Fibroblast of skin of right biceps (primary cell): ENCODE measurements at places on chromosomes 12 and 14.

DNA sequence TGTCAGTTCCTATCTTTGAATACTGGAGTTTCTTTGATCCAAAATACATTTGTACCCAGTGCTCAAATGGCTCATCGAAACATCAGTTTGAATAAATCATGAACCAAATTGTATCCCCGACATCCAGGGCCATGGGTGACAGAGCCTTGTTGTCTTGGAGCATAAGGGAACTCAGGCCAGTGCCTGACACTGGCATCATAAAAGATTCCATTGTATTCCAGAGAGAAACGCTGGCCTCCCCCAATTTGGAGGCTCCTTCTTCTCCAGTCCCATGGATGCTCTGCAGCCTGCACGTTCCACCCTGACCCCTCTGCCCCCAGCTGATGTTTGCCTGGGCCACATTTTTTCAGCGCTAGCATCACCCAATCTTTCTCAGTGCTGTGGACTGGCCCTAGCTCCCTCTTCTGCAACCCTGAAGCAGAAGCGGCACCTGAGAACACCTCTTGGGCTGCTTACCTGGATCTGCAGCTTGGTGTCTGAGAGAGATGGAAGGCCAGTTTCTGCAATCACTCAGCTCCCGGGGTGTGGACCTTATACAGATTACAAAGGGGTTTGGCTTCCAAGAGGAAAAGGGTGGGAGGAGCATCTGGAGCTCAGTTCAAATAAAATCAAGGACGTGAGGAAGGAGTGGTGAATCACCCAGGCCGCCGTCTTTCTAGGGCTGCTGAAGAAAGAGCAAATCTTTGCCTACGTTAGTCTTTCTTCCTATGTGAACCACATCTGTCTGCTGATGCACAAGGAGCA, at the start of gene RNASE1:
Gene RNASE1, minus strand, starts transcription at position 504 of the 744 bp plus-strand sequence. CDS start 776 bp downstream, outside the sequence.
- no peak for DNase-seq

GRCh38 chr14:91858536-91859275, 8.6 kb downstream of the TC2N start:
- DNase-seq = peak; percentile 81

DNA sequence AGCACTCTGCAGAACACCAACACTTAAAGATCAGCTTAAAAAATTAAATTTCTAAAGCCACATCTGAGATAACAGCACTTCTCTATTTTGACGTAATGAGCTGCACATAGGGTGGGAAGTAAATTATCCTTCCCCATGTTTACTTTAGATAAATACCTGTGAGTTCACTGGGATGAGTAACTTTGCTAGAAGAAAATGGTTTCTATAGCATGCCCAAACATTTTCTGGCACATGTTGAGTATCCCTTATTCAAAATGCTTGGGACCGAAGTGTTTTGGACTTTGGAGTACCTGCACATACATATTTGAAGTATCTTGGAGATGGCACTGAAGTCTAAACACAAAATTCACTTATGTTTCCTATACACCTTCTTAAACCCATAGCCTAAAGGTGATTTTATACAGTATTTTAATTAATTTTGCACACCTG, 6.6 kb downstream of the SLC38A2 start:
- no peak for DNase-seq

- DNase-seq = no peak
These were observed 31.1 kb downstream of the SYNE3 start for GRCh38 chr14:95485222-95485819.

GRCh38 chr14:25463480-25463879, 413.5 kb upstream of the STXBP6 start:
- no peak for DNase-seq

DNA sequence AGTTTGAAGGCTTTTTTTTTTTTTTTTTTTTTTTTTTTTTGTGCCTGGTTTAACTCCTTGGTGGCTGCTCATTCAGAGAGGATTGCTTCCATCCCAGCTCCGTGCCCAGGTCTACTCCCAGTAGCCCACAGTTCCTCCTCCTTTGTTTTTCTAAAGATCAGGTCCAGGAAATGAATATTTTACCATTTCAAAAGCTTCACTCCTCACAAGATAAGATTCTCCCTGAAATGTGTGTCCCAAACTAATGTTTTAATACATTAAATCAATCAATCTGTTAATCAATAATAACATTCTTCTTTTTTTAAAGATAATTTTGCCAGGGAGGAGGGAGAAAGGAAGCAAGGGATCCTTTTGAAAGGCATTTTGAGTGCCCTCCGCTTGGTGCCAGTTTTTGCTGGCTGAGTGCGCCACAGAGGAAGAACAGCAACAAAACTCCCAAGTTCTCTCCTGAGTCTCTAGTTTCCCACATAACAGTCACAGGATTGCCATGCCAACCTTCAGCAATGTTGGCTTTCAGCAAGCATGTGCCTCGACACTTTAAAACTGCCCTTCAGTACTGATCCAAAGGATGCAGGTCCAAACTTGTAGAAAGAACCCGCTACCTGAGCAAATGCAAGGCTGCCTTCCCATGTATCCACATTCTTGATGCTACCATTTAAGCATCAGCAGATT, 99.2 kb downstream of the RMST start:
- no peak for DNase-seq

DNA sequence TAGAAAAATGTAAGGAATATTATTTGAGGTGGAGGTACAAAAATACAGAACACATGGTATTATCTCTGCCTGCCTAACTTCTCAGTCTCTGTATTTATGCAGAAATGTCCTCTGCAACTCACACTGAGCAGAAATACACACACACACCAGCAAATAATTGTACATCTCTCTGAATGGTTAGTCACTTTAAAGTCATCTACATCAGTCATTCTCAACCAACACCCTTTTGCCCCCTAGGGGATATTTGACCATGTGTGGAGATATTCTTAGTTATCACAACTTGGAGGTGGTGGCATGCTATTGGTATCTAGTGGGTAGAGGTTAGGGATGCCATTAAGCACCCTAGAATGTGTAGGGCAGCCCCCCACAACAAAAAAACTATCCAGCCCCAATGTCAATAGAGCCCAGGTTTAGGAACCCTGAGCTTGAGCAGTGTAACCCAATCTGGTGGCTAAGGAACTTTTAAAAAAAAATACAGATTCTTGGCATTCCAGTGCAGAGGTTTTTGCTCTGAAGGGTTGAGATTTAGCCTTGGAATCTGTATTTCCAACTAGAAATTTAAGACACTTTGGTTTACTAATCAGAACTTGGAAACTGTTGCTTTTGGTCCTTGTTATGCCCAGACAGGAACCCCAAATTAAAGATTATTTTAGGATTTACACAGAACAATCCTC, 183.8 kb downstream of the TBX5 start:
- DNase-seq = peak; percentile 44

- DNase-seq = no peak
These were observed 38.4 kb downstream of the SLC16A7 start for GRCh38 chr12:59634254-59634653.

DNA sequence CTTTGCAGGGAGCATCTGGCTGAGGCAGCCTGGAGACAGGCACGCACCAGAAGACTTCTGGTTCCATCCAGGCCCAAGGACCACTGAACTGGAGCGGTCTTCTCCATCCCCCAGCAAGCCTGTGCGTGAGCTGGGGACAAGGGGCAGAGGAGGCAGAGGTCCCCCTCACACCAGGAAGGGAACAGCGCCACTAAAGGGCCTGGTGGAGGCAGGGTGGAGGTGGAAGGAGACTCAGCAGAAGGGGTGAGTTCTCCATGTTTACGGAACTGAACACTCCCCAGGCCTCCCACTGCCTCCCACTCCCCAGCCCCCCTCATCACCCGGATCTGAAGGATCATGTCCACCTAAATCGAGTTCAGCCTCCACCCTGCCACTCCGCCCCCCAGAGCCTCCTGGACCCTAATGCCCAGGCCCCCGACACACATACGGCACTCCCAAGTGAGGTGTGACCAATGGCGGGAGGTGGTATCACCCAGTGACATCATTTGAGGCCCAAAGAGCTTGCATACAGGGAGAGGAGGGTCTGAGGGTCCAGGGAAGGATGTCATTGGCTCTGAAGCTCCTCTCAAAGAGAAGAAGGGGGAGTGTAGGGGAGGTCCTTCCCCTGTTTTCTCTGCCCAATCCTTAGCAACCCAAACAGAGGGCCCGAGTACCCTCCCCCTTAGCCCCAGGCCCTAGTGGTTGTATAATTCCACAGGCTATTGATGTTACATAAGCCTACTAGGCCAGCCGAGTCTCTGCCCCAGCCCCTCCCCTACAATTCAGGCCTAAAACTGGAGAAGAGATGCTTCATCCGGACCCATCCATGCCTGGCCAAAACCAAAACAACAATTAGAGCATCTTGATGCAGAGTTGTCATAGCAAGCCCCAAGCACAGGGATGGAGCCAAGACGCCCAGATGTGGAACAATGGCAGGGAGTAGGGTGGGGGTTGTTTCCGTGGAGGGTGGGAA, 1.0 kb downstream of the FAIM2 start:
- no peak for DNase-seq

DNA sequence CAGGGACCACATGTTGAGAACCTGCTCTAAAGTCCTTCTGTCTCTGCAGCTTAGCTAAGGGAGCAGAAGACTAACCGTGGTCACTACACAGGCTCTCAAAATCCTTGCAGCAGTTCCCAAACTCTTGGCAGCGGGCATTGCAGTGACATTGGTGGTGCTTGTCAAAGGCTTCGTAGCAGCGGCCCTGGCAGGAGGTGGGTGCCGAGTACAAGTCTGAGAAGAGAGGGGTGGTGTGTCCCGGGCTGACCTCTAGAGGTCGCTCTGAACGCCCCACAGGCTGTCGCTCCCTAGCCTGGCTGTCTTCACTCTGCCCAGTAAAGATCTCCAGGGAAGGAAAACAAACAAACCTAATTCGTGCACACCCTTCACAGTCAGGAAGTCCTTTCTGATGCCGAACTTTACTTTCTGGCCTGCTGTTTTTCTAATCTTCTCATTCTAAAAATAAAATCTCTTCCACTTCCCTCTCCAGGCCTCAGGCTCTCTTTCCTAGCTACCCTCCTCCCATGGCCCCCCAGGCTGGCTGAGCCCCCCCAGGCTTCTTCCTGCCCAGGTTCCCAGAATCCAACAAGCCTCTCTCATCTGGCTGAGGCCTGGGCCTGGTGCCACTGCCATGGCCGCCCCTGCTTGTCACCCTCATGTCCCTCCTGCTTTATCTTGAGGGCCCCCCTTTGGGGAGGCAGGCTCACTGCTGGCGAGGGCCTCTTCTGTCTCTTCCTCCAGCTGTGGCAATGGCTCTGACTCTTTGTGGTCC, 7.7 kb downstream of the ENDOU start:
- peak; percentile 76 for DNase-seq

GRCh38 chr12:66901138-66901932, 222.5 kb upstream of the GRIP1 start:
- no peak for DNase-seq

DNA sequence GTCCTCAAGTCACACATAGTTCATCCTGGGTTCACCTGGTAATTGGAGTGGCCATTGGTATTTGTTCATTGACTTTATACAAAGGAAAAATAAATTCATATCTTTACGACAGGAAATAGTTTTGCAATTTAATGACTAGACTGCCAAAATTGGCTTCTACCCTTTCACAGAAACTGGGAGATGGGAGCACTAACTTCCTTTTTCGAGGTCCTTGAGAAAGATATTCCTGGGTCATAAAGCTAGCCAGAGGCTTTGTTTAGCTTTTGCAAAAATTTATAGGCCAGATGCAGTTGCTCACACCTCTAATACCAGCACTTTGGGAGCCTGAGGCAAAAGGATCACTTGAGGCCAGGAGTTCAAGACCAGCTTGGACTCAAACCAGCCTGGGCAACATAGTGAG, 10.2 kb upstream of the OR11G2 start:
- no peak for DNase-seq

- DNase-seq = no peak
These were observed 12.3 kb downstream of the BTBD7 start for GRCh38 chr14:93320489-93320888.
